ENCODE measurements at places on chromosomes 4 and X.
A peak's percentile ranks its signal among the peaks of the same experiment; 100 is the strongest.

DNA sequence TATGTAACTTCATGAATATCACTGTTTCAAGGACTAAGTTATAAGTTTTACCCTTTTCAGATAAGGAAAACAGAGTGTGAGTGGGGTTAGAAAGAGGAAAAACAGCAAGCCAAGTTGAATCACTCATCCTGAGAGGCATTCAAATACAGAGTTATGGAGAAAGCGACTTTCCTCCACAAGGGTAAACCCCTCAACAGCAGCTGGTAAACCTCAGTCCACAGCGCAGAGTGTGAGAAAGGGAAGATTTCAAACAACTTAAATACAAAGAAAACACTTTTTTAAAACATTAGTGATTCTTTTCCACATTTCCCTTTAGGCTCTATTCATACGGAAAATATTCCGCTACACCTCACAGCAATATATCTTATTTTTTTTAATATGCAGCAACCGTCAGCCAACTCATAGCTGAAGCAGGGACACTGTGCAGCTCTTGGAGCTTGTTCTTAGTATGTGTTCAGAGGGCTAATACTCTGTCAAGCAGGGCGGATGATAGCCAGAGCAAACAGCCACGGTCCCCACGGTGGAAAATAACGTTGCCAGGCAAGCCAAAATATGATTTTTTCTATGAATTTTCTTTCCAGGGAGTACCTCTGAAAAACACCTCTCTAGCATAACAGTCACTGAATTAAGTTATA, 488.9 kb upstream of the FAT1 start:
- no peak for DNase-seq

GRCh38 chr4:2394528-2394927, 23.9 kb downstream of the ZFYVE28 start:
- DNase-seq, result no peak

DNA sequence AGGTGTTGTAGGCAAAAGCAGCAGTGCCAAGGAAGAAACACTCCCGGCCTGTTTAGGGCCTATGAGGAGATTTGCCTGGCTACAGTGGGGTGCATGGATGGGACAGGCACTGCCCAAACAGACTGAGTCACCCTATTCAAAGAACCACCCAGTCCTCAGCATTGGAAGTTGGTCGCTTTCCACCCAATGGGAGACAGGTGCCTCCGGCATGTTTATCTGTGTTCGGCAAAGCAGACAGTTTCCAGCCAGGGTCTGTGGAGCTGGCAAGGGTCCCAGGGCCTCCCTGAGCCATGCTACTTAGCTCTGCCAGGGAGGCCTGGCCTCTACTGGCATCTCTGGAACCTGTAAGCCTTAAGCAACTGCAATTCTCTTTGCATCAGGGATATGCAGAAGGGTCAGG, 165.1 kb upstream of the ATP6AP2 start:
- DNase-seq, result no peak

DNA sequence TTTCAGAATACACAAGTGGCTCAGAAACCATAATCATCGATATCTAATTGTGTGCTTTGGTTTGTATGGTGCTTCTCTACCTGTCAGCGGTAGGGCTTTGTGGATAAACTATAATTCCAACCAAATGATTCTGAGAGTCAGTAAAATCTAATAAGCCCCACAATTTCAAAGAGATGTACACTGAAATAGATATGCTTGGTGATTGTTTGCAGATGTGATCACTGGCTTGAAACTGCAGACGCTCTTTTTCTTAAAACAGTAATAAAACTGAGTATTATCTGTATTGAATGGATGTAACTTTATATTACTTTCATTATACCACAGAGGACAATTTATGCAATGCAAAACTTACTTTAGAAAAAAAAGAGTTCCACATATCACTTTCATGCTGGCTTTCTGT, 198.8 kb upstream of the ANXA10 start:
- no peak for DNase-seq

GRCh38 chr4:147683188-147683591, 773 bp downstream of the PRMT9 start:
- DNase-seq, result peak; percentile 5

DNA sequence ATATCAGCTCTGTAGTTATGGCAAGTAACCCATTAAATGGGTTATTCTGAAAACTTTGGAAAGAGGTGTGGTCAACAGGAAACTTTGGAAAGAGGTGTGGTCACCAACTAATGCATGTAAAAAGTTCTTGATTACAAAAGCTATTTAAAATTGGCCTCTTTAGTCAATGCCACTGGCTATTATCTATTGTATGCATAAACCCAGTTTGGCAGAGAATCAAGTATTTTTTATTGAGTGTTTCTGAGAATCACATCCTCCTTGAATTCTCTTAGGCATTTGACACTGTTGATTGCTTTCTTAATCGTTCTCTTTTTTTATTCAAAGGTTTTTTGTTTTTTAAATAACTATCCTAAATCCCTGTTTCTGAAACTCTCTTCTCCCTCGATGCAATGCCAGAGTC, 7.5 kb downstream of the P2RY4 start:
- no peak for DNase-seq

DNA sequence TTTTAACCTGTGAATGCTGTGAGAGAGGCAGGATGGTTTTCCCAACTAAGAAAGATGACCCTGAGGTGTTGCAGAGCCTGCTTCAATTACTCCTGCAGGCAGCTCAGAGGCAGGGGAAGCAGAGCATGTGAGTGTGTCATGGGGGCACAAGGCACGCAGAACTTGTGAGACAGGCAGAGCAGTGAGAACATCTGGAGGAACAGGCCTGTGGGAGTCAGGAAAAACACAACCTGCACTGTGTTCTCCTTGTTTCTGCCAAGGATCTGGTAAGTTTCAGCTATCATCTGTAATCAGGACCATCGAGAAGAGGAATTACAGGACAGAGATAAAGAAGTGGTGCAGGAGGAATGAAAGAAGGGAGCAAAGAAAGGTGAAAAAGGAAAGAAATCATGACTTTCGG, 741.8 kb upstream of the INTU start:
- DNase-seq, result no peak

GRCh38 chr4:89904524-89904923, 9.9 kb downstream of the MMRN1 start:
- no peak for DNase-seq

DNA sequence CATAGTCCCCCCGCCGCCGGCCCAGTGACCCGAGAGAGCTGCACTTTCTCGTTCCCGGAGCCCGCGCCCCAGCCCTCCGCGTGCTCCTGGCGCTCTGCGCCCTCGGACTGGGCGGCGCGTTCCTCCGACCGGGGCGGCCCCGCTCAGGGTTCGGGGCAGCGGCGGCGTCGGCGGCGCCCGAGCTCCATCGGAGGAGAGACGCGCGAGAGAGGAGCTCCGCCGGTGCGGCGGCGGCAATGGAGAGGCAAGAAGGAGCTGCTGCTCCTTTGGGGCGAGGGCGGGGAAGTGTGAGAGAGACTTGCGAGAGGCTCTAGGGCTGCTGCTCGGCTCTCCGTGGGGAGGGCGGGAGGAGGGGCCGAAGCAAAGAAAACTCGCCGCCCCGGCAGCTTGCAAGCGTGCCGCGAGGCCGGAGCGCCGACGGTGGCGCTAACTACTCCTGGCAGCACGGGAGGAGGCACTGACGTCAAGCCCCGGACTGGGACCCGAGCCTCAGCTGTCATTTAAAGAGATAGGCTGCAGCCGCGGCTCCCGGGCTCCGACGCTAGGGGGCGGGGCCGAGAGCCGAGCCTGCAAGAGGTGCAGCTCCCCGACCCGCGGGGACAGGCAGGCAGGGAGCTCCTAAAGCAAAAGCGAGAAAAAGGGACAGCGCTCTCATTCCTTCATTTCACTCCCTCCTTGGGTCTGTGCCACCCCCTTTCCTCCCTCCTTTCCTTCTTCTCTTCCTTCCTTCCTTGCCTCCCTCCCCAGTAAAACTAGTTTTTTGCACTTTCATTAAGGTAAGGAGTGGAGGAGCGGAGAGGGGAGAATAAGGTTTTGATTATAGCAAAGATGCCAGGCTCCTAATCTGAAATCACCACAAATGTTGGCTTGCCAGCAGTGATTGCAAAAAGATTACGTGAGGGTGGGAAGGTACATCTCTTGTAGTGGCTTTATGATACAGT, at the start of gene KCTD8:
Gene KCTD8 (minus strand): TSS at position 289 of the 941 bp plus-strand sequence.
- DNase-seq, result peak; percentile 77

DNA sequence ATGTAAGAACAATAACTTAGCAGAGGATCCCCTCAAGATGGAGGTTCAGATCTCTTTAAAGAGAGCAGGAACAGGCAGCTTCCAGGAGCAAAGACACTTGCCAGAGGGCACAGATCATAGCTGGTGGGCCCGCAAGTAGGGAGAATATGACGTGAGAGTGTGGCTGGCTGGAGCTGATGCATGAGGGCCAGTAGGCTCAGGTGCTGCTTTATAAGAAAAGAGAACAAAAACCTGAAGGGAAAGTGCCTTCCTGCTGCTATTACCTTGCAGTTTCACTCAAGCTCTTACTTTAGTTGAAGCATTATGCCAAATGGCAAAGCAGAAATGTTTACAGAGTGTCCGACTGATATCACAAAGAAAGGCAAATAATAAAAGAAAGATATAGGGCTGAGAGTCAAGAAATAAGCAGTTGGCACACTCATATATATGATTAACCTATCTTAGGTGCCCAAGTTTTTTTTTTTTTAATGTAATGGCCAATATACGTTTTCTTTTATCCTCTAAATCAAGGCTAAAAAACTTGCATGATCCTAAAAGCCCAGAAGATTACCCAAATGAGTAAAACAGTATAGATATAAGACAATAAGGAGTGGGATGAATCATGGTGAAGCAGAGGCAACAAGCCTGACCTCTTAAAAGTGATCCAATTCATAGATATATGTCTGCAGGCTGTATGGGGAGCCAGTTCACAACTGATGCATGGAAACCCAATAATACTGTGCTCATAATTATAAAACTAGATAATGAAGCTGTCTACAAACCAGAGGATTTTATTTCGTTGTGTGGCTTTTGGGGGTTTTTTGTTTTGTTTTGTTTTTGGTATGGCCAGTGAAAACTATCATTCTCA, 12.6 kb downstream of the NR0B1 start:
- no peak for DNase-seq

- no peak for DNase-seq
Observed at GRCh38 chrX:118221270-118221669, 104.7 kb upstream of the KLHL13 start.

DNA sequence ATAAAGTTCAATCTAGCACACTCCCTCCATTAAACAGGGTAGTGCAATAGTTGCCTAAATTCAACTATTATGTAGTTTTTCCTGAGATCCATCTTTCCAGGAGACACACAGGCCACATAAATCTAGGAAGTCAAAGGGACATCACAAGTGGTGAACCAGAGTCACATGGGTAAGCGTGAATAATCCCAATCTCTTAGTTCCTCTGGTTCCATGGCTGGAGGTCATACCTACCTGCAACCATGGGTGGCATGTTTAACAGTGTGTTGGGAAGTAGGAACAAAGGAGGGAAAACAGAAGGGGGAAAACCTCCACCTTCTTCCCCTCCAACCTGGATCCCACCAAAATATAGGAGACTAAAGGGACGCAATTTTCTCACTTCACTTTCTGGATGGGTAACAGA, 2651.6 kb downstream of the ARAP2 start:
- no peak for DNase-seq

- no peak for DNase-seq
Observed at GRCh38 chr4:114384629-114385028, 214.0 kb upstream of the UGT8 start.

- no peak for DNase-seq
Observed at GRCh38 chrX:133586443-133586842, 171.2 kb upstream of the GPC4 start.

- DNase-seq, result no peak
Observed at GRCh38 chr4:6017800-6018199, 431 bp downstream of the C4orf50 start.

- DNase-seq, result peak; percentile 32
Observed at GRCh38 chr4:38489924-38490639, 173.9 kb upstream of the KLF3 start.

DNA sequence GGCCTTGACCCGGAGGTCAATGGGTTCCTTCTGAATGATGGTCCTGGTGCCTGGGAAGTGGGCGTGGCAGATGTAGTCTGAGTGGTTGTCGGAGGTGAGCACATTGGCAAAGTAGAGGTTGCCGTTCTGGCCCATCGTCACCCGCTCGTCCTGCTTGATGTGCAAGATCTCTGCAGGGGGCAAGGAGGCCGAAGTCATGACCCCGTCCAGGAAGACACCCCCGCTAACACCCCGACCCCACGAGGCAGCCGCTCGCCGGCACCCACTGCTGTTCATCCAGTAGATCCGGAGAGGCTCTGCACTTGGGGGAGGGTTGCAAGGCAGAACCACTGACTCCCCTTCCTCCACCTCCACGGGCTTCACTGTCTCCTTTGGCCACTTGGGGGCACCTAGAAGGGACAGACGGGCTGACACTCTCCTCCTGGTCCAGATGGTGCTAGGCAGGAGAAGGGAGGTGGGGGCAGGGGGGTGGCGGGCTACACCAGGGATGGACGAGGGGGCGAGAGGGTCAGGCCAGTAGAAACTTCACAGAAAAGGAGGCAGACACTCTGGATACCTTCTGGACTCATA, 15.1 kb downstream of the L1CAM start:
- no peak for DNase-seq

- DNase-seq, result no peak
Observed at GRCh38 chrX:14616301-14616700, 87.0 kb downstream of the GLRA2 start.

DNA sequence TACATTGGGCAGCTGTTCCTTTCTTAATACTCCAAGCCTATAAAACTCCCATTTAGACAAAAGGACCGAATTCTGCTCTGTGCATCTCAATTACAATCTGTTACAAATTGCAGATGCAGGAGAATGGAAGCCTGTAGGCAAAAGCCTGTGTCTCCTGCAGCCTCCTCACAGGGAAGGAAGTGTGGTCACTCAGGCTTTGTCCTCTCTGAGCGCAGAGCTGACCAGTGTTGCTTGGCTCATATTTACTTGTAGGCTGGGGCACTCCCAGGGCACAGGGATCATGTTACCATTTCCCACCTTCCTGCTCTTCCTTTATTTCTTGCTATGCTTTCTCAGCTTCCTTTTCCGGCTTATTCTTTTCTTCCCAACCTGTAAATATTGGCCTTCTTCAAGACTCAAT, 15.7 kb downstream of the SUPT20HL2 start:
- no peak for DNase-seq

GRCh38 chr4:185249105-185249504, 39.7 kb downstream of the SNX25 start:
- DNase-seq, result no peak

- DNase-seq, result no peak
Observed at GRCh38 chr4:54433686-54434085, 204.6 kb downstream of the PDGFRA start.

GRCh38 chrX:39476604-39477021, 621.1 kb downstream of the BCOR start:
- no peak for DNase-seq

Data from activated CD4-positive, alpha-beta T cell treated with anti-CD3 and anti-CD28 coated beads, Interleukin-2, amount 50 U/mL, for 48 hours (primary cell).